ENCODE measurements at places on chromosomes 3 and 15.

DNA sequence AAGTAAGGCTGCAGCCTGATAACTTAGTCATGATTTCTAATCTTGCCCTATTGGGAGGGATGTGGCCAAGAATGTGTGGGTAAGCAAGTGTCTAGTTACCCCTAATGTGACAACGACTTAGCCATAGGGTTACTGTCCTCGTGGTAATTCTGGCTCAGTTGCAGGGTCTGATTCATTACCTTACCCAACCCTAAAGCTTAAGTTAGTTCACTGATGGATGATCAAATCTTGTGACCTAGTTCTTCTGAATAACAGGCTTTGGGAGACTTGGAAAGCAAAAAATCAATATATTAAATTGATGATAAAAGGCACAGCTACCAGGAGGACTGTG lies 1.6 kb upstream of the INTS14 start:
- no peak for DNase-seq

DNA sequence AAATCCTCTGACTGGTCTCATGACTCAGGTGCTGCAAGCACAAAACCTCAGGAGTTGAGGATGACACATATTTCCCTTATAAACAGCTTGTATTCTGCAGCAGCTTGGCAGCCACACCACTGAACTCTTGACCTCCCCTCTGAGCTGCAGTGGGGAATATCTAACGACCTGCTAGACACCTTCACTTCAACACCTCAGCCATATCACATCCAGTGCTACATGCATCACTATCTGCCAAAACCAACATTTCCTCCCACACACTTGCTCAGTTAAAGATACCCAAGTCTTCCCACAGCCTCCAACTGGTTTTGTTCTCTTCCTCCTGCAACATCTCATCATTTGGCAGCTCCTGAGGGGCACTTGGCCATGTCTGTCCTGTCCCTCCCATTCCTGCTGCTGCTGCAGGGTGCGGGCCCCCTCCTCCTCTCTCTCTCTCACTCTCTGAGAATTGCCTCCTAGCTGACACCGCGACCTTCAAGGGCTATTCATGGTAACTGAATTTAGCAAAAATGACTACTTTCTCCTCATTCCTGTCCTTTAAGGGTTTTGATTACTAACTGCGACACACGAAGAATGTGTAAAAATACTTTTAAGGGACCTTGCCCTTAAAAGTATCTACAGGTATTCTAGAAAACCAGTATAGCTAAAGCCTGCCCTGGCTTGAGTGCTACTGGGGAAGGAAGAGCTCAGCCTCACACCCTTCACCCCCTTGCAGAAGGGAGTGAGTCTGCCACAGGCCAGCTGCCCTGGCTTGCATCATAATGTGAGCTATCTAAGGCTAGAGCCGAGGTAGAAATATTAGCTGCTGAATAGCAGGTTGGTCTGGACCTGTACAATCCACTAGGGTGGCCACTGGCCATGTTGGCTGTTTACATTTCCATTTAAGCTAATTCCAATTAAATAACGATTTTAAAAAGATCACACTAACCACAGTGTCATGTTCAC lies 5.0 kb upstream of the CCR9 start:
- no peak for DNase-seq

- no peak for DNase-seq
Observed at GRCh38 chr15:80991421-80991820, 1.8 kb upstream of the MESD start.

DNA sequence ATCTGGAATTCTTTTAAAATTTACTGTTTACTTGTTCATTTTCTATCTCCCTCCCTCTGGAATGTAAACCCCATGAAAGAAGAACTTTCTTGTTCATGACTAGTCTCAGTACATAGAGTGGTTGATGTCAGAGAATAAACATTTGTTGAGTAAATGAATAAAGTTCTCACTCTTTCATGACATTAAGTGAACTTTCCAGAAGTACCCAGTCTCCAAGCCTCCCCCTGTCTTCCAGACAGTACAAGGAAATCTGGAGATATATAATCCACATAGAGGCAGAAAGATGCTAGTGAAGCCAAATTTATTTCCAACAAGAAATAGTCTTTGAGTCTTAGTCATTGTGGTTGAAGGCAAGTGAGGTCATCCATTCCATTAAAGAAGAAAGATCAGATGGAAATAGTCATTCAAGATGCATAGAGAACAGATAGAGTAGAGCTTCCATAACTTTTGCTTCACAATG lies 71.5 kb upstream of the GALNT15 start:
- DNase-seq, result no peak

DNA sequence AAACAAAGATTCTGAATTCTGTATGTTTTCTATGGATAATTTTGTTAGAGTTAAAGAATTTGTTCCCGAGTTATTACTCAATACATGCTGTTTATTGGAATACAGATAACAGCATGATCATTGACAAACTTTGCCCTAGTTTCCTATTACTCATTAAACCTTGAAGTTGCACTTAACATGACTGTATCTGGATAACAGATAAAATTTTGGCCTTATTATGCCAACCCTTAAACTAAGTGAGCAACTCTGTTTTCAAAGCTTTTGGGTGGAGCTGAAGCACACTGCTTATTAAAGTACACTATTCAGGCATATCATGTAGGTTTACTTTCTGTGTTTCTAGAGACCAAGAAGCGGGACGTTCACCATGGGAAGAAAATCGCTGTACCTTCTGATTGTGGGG lies at the start of gene AADAC:
TSS of gene AADAC (plus strand) at position 318 of the 400 bp plus-strand sequence. CDS start at position 365, 47 bp downstream.
- DNase-seq, result no peak

GRCh38 chr15:34271493-34271892 lies 46.7 kb downstream of the EMC4 start:
- DNase-seq, result no peak

DNA sequence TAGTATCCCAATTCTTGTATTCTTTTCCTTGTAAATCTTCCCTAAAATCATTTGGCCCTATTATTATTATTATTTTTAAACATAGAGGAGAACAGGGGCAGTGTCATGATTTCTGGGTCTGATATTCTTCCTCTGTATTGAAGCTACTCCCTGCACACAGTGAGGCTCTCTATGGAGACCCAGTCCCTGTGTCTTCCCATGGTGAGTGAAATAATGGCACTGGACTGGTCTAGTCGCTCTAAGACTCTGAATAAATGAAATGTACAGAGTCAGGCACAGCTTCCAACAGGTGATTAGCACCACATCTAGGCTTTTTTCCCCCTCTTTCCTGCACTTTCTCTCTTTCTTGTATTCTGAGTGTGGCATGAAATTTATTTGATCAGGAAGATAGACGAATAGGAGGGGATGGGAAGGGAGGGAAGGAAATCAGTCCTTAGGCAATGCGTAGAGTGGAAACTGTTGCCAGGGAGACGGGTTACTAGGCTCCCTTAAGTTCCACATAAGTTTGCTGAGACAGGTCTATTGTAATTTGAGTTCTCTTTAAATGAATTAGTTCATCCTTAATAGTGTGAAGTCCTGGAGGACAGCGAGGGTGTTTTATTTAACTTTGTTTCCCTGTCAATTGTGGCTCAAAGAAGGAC lies 49.0 kb upstream of the NDN start:
- DNase-seq, result no peak

- no peak for DNase-seq
Observed at GRCh38 chr15:101712078-101712477, 12.2 kb downstream of the TARS3 start.

DNA sequence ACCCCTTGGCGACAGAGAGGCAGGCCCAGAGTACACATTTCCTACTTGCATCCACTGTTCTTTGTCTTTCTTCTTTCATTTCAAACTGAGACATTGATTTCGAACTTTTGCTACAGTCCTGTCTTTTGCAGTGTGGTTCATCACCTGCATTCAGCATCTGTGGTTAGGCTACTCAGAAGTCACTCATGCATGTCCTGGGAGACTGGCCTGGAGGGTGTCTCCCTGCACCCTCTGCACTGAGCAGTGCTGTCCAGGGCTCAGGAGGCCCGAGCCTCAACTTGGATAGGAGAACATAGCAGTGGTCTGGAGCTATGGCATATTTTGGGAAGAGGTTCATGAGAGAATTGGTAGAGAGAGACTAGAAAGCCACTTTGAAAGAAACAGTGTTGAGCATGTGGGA lies 240.2 kb upstream of the TPRG1 start:
- no peak for DNase-seq

- DNase-seq, result no peak
Observed at GRCh38 chr3:71194785-71195184, 388.7 kb downstream of the FOXP1 start.

- DNase-seq, result no peak
Observed at GRCh38 chr15:36938131-36938530, 162.2 kb downstream of the MEIS2 start.

DNA sequence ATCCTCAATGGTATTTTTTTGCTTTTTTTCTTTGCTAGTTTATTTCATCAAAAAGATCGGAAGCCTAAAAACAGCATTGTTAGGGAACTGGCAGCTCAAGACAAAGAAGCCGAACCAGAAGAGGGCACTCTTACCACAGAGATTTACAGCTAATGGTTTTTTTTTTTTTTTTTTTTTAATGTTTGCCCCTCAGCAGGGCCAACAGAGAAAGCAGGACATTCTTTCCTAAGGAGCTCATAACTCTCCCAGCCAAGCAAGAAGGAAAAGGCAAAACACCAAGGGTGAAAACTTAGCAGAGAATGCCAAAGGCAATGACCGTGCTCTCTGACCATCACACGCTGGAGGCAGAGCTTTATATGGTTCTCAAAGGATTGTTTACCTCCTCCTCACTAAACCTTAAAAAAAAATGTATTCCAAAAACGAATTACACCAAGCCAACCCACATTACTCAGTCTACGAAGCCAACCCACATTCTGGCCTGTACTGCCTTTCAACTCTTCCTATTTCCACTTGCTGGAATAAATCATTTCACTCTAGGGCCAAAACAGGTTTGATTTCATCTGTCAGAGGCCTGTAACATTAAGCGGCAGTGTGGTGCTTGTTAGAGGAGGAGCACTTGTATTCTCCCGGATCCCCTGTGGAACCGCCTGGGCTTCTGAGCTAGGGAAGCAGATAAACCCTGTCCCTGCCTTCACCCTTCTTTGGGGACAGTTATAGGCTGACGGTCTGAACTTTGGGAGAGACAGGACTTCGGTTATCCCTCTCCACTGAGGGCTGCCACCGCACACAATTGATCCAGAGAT lies 35.6 kb upstream of the GYG1 start:
- peak; percentile 36 for DNase-seq

DNA sequence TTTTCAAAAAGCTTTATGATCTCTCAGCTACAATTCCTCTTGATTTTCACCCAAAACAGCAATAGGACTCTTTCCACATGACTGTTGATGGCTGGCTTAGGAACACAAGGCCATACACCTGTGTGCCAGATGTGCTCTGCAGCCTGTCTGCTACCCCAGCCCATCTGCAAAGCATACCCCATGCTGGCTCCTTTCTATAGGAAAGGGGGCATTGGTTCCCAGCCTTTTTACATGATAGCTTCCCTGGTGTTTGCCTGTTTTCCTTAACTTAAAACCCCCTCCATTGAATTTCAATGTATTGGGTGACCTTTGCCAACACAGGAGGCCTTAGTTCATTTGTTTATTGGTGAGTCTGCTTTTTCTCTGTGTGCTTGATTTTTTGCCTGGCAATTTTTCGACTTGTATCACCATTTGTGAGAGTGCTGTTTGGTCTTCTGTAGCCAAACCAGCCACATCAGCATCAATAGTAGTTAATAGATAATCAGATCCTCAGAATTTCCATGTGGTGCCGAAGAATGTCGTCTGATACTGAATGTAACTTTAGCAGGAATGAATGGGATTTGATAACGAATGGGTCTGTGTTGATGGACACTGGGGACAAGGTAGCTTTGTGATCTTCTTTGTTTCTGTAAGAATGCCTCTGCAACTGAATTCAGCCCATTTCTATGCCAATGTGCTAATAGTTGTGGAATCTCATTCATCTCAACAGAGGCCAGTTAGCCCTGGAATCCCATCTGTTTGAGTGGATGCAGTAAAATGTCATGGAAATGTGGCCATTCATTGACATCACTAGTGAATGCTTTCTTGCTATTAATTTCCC lies 272.2 kb upstream of the RARB start:
- DNase-seq, result no peak

GRCh38 chr3:139617672-139618268 lies 60.0 kb downstream of the NMNAT3 start:
- DNase-seq, result no peak

- no peak for DNase-seq
Observed at GRCh38 chr15:69012761-69013364, 1.6 kb upstream of the NOX5 start.

GRCh38 chr15:69092159-69092558 lies 68.3 kb upstream of the GLCE start:
- DNase-seq, result no peak
